AG10803 (cell line): ENCODE measurements at places on chromosomes 3 and 15.

GRCh38 chr3:181455276-181455675 is 256.4 kb upstream of the SOX2 start:
- no peak for DNase-seq

DNA sequence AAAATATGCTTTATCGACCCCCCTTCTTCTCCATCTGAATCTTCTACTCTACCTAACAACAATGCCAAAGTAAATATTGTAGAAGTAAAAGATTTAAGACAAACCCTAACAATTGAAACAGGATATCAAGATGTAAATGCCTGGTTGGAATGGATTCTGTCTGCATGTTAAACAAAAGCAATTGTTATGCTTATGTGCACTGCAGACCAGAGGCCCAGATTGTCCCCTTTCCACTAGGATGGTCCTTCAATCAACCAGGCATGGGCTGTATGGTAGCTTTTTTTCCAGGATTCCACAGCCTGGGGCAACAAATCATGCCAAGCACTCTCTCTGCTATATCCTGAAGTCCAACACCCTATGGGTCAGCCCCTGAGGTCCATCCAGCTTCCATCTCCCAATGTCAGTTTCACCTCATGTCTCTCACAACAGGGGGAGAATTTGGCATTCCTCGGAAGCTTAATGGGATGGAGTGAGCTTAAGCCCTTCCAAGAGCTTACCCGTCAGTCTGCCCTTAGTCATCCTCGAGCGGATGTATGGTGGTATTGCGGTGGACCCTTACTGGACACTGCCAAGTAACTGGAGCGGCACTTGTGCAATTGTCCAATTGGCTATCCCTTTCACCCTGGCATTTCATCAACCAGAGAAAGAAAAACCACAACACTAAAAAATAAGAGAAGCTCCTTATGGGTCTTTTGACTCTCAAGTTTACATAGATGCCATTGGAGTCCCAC is 36.2 kb downstream of the ZNF589 start:
- DNase-seq: no peak

DNA sequence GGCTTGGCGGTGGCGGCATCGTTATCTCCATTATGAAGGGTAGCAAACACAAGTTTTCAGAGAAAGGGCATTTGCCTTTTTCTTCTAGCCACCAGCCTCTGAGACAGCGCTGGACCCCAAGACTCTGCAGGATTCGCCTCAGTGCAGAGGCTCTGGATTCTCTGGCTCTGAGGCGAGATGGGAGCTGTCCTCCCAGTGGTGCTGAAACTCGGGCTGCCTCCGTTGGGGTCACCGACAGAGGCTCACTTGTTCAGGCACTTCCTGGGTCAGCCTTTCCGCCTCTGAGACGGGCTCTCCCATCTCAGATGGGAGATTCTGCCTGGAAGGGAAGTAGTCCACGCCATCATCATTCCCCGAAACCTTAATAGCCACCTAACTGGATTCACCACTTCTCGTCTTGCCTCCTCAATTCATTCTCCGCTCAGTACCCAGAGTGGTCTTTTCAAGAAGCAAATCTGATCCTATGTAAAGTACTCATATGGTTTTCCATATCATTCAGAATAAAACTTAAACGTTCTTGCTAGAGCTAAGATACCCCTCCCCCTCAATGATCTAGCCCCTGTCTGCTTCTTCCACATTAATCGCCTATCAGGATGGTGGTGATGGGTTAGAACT is 76.9 kb downstream of the RHCG start:
- DNase-seq: no peak

GRCh38 chr3:61819861-61820260 is 258.5 kb downstream of the PTPRG start:
- DNase-seq: no peak

DNA sequence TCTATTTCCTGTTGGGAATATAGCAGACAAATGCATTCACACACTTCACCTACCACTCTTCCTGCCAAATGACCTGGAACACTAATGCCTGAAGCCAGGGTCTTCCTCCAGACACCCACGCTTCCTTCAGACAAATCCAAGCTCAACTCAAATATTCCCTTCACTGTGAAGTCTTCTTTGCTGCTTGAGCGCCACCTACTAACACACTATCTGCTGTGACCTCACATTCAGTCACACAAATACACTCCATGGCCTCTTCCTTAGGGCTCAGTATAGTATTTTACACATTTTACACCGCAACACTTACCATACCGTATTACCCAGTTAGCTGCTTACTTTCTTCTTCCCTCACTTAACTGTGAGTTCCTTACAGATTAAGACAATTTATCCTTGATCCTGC is 149.4 kb downstream of the SHOX2 start:
- no peak for DNase-seq

GRCh38 chr3:126291061-126291460 is 66.1 kb downstream of the KLF15 start:
- no peak for DNase-seq

GRCh38 chr3:188914552-188914951 is 257.2 kb upstream of the TPRG1 start:
- peak; percentile 56 for DNase-seq

GRCh38 chr3:126613479-126614188 is 41.3 kb downstream of the TXNRD3 start:
- DNase-seq: peak; percentile 49

DNA sequence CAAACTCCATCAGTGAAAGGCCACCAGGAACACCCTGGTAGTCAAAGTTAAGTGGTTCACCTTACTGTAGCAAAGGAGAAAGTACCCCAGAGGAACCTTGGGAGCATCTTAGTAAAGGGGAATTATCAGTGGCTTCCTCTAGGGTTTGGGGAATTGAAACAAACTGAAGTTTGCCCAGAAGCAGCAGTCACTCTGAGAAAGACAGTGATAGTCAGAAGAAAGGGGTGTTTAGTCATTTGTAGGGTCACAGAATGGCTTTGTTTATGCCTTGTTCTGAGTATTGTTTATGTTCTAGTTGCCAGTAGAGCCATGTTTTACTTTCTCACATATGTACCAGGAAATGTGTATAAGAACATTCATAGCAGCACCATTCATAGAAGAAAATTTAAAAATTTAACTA is 93.8 kb downstream of the FHIT start:
- no peak for DNase-seq

DNA sequence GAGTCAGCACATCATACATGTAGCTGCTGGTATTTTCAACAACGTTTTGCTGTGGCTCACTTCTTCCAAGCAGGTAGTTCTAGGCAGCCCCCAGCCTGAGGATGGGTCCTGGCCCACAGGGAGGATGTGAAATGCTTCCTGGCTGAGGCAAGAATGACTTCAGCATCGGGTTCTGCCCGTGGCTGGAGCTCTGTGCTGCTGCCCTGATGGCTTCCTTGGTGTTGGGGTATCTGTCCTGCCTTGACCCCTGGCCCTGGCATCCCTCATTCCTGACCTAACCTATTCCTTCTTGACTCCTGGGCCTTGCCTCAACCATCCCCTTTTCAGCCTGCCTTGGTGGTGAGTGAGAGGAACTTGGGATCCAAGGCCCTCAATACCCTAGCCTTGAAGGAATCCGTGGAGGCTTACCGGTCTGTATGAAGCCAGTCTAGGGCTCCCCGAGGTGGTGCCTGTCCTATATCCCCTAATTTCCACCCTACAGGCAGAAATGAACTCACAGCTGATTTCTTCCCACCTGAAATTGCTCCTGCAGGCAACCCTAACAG is 300.6 kb downstream of the TLE3 start:
- no peak for DNase-seq

GRCh38 chr3:178567611-178568010 is 31.4 kb downstream of the KCNMB2 start:
- no peak for DNase-seq

GRCh38 chr3:52345521-52346109 is 29.5 kb downstream of the DNAH1 start:
- peak; percentile 25 for DNase-seq

DNA sequence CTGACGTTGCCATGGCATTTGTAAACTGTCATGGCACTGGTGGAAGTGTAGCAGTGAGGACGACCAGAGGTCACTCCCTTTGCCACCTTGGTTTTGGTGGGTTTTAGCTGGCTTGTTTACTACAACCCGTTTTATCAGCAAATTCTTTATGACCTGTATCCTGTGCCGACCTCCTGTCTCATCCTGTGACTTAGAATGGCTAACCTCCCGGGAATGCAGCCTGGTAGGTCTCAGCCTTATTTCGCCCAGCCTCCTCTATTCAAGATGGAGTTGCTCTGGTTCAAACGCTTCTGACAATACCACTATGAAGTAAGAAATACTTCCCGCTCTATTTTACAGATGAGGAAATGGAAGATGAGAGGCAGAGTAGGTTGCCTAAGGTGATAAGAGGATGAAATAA is 16.6 kb downstream of the PAQR9 start:
- no peak for DNase-seq

- no peak for DNase-seq
Measured at GRCh38 chr3:184186902-184187207, 856 bp downstream of the ABCF3 start.

- DNase-seq: peak; percentile 89
Measured at GRCh38 chr3:196219194-196219969, 3.0 kb downstream of the SLC51A start.

- DNase-seq: no peak
Measured at GRCh38 chr3:171377859-171378258, 82.3 kb downstream of the TNIK start.

- no peak for DNase-seq
Measured at GRCh38 chr3:20316238-20316637, 130.2 kb upstream of the SGO1 start.

- DNase-seq: no peak
Measured at GRCh38 chr15:66193066-66193465, 60.5 kb downstream of the MEGF11 start.

DNA sequence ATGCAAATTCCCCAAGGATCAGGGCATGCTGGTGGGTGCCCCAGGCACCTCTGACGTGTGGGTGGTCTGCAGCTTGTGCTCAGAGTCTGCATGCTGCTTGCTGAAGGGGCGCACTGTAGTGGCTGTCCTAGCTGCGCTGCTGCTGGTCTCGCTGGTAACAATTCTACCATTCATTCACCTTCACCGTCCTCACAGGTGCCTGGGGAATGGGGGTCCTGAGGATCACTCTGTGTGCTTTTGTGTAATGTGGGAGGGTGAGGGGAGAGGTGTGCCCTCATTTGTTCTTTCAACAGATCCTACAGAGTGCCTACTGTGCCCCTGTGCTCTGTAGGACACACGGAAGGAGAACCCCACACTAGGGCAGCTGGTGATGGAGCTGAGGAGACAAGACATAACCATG is 2.1 kb upstream of the ITGA11 start:
- DNase-seq: no peak

GRCh38 chr15:44550256-44550655 is 13.3 kb downstream of the EIF3J start:
- DNase-seq: peak; percentile 52

GRCh38 chr15:23913635-23914034 is 226.5 kb upstream of the NDN start:
- no peak for DNase-seq

GRCh38 chr15:64282701-64283100 is 73.3 kb downstream of the CSNK1G1 start:
- DNase-seq: no peak

- peak; percentile 86 for DNase-seq
Measured at GRCh38 chr3:43155464-43156121, 49.7 kb upstream of the POMGNT2 start.

GRCh38 chr15:68113273-68113672 is 59.2 kb downstream of the PIAS1 start:
- peak; percentile 42 for DNase-seq

DNA sequence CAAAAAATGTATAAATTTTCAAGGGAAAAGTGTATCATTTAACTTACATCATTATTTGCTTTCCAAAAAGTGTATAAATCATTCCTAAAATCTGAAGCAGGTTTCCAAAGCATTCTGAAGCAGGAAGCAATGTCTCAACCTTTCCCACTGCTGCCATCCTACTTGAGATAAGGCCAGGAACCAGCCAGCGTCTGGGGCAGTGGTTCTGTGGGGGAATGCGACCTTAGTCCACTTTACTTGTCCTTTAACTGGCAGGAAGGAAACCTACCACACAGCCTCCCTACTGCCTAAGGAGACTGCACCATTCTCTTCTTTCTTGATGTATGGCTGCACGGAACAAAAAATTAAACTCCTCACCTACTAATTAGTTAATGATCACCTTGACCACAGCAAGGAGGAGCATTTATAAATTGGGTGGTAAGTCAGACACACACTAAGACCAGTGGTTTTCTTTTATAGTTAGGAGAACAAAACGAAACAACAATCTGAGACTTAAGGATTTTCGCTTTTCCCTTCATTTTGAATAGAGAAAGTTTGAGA is 3.7 kb downstream of the SORD start:
- no peak for DNase-seq

DNA sequence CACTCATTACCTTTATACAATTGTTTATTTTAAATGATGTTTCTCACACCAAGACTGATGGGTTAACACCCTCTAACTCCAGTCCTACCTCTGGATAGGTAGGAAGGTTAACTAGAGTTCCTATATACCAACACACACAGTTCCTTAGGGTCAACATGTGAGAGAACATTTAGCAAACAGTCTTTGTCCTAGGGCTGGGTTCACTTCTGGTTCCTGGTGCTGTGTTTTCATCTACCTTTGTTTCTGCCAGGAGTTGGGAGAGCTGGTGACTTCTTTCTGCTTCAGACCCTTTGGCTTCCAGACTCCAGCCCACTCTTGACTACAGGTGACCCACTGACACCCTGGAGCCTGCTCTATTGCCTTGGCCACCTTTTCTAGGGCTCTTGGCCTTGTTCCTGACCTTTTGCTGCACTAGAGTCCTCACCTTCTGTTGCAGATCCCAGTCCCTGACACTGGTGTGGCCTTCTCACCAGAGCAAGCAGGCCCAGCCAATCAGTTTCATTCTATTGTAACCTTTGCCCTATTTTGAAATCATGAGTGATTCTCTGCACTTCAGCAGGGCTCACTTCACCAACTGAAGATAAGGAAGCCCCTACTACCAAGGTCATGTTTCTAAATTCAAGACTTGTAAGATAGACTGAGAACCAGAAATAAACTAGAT is 50.0 kb upstream of the SECISBP2L start:
- DNase-seq: no peak

DNA sequence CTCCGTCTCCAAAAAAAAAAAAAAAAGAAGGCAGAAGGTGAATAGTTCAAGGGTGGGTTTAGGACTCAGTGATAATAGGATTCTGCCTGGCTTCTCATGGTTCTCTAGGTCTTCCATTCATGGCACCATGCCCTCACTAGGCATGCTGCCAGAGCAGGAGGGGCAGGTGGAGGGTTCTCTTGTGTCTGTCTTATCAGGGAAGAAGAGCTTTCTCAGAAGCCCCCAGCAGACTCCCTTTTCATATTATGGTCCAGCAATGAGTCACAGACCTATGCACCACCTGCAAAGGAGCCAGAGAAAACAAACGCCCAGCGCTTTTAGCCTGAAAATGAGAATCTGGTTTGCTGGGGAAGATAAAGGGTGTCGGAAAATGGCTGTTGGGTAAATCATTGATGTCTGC is 3.0 kb downstream of the CCR2 start:
- DNase-seq: no peak

DNA sequence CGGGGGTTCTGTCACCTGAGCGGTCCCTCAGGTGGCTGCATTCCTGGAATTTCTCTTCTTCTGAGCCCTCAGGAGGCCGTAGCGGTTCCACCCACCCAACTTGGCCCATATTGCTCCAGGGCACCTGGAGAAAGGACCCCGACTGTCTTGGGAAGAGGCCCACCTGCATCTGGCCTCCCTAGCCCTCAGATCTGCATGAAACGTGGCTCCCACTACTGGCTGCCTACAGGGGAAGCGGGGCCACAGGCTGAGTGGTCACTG is 9.9 kb upstream of the ANPEP start:
- no peak for DNase-seq

- DNase-seq: no peak
Measured at GRCh38 chr3:146092230-146092629, 68.8 kb downstream of the PLOD2 start.
